ENCODE measurements at places on chromosomes 16 and 17. TPM values are rescaled to one million over a fixed set of nuclear protein-coding genes. Genes with fewer than 3 reads are reported as not detected.

ALOX12B gene
- total RNA-seq: not detected

MT1E gene
- total RNA-seq: 21.6 TPM

KRTAP3-2 gene
- total RNA-seq: not detected

ZFP3 gene
- 2.2 TPM for total RNA-seq

PAFAH1B1 gene
- total RNA-seq: 101 TPM

CTRB2 gene
- not detected for total RNA-seq
